Dermis blood vessel endothelial cell (primary cell): ENCODE measurements at places on chromosomes 6 and 20. TPM values are rescaled to one million over a fixed set of nuclear protein-coding genes. Genes with fewer than 3 reads are reported as not detected.
A peak's percentile ranks its signal among the peaks of the same experiment; 100 is the strongest.

GRCh38 chr20:40449974-40450616 lies 238.9 kb downstream of the MAFB start:
- no peak for DNase-seq

- DNase-seq = peak; percentile 3
These were observed 11.8 kb downstream of the ENPP1 start for GRCh38 chr6:131819572-131820124.

ASIP gene
- total RNA-seq = not detected in 2 replicates

DNA sequence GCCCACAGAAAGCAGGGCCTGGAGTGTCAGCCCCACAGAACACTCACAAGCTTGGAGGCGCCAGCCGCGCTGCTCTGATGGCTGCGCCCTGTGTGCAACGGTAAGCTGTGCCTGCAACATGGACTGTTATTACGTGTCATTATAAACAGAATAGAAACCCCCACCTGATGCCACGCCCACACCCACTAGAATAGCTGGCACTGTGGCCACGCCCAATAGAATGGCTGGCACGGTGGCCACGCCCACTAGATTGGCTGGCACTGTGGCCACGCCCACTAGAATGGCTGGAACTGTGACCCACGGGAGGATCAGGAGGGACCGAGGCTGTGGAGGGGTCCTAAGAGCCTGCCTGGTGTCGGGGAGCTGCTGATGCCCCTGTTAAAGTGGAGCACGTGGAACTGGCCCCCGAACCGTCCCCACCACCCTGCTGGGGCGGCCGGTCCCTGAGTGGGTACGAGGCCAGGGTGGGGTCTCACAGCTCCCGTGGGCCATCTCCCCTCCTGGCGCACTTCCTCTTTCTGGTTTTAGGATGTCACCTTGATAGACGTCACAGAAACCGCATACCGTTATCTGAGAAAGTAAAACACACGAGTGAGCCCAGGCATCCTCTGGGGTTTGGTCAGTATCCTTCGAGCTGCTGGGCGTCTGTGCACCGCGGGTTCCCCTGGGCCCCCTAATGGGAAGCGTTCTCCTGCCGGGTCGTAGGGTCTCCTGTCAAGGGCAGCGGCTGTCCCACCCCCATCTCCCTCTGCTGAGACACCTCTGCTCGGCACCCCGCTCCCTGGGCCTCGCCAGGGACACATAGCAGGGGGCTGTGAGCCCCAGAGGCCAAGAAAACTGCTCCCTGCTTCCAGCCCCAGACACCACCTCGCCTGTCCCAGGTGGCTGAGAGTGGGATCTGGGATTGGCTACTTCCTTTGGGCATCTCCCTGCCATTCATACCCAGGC lies 25.4 kb downstream of the SLC17A9 start:
- no peak for DNase-seq

DNA sequence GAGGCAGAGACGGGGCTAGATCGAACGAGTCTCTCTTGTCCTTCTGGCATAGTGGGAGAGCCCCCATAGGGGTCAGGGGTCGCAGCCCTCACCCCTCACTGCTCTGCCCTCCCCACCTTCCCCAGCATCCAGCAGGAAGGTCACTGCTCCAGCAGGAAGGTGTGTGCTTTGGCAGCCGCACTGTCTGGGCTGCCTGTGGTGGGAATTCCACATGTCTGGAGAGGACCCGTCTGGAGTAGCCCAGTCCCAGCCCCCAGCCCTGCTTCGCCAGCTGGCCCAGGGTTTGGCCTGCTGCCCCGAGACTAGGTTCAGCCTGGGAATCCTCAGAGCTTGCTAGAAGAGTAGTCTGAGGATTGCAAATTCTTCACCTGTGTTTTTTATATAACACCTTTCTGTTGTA lies 2.5 kb upstream of the R3HDML start:
- DNase-seq = no peak

GRCh38 chr6:21891080-21891479 lies 297.5 kb downstream of the SOX4 start:
- DNase-seq = no peak

POLR1H gene
- 14.8 and 39.1 TPM in 2 replicates for total RNA-seq

DNA sequence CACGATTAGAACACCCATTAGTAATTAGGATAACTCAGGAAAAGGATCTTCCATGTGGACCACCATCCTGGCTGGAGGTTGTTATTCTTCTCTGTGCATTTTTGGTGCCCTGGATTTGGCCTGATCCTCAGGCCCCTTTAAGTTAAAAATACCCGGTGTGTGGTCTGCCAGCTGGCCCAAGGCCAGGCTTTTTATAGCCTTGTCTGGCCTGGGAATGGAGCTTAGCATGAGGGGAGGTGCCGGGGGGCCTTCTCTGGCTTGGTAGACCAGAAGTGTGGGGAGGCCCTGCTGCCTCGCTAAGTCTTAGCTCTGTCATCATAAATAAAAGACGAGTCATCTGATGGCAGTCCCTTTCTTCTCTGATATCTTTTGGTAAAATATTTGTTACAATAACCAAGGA lies 71.4 kb downstream of the ARID1B start:
- peak; percentile 67 for DNase-seq

DNA sequence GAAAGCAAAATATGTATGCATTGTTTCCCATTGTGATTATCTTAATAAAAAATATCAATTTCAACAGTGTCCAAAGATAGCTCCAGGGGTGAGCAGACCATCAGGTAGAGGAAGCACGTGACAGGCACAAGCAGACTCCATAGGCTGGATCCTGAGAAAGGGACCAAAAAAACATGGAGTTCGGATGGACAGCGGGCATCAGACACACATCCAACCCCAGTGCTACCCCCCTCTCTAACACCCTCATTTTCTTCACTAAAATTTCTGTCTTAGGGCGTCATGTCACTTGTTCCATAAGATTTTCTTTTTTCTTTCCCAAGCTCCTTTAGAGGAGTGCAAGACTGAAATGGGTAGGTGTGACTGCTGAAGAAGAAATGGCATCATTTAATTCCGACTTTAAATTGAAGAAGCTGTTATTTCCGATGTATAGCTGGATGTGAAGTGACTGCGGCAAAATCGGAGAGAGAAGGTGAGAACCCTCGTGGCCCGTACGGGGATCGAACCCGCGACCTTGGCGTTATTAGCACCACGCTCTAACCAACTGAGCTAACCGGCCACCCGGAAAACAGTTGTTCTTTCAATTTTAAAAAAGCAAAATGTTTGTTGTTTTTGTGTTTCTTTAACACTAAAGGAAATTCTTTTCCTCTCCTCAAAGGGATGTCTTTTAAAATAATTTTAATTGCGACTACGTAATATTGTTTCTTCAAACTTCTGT lies 10.3 kb upstream of the PRSS16 start:
- DNase-seq = peak; percentile 41

- DNase-seq = no peak
These were observed 117.4 kb upstream of the SOX4 start for GRCh38 chr6:21476112-21476511.

GRCh38 chr6:163136681-163137397 lies 277.7 kb upstream of the QKI start:
- no peak for DNase-seq

GRCh38 chr6:153301602-153302001 lies 170.5 kb upstream of the RGS17 start:
- no peak for DNase-seq

ISM1 gene
- 0.09 and 0.17 TPM in 2 replicates for total RNA-seq

SAMD3 gene
- total RNA-seq = not detected in 2 replicates

SEL1L2 gene
- total RNA-seq = not detected in 2 replicates

- DNase-seq = no peak
These were observed 73.2 kb downstream of the LAMA4 start for GRCh38 chr6:112181130-112181529.

- DNase-seq = no peak
These were observed 2177.4 kb upstream of the DEFB115 start for GRCh38 chr20:29079769-29080690.

GRCh38 chr20:24816431-24816830 lies 132.6 kb upstream of the CST7 start:
- DNase-seq = no peak
